Activated T-cell treated with anti-CD3 and anti-CD28 coated beads, Interleukin-2, amount 50 U/mL, for 72 hours (primary cell): ENCODE measurements at places on chromosomes 16 and 17. TPM values are rescaled to one million over a fixed set of nuclear protein-coding genes. Genes with fewer than 3 reads are reported as not detected.
A peak's percentile ranks its signal among the peaks of the same experiment; 100 is the strongest.

The XYLT2 gene
- total RNA-seq = 24.2 TPM

The IGSF6 gene
- total RNA-seq = 0.26 TPM

The TERB1 gene
- total RNA-seq = 0.14 TPM

The GNG13 gene
- not detected for total RNA-seq

The CLDN7 gene
- total RNA-seq = 1.9 TPM

GRCh38 chr16:22297114-22297870, at the start of gene POLR3E:
TSS of gene POLR3E (plus strand) at chr16:22297409. CDS start at chr16:22302969, 5,560 bp downstream.
- H3K27me3 ChIP-seq = no peaks in the 10 kb centered on the region
- peak within 1 kb of the TSS; percentile 99 for H3K27ac ChIP-seq
- peaks cover 45% of the 10 kb centered on the region for H3K4me1 ChIP-seq
- peak; percentile 100 for DNase-seq
- H3K4me3 ChIP-seq = peak within 1 kb of the TSS; percentile 99

- no peak for DNase-seq
- no peak overlapping the region for H3K27ac ChIP-seq
- H3K27me3 ChIP-seq = no peaks in the 10 kb centered on the region
- peaks cover 8% of the 10 kb centered on the region for H3K4me1 ChIP-seq
Observed at GRCh38 chr17:82041144-82041814, 3.8 kb upstream of the DCXR start.

- peaks cover 3% of the 10 kb centered on the region for H3K27me3 ChIP-seq
- no peaks in the 10 kb centered on the region for H3K4me1 ChIP-seq
- H3K27ac ChIP-seq = no peak overlapping the region
- no peak for DNase-seq
Observed at GRCh38 chr16:56233795-56234566, 42.7 kb downstream of the GNAO1 start.

- H3K36me3 ChIP-seq = no peaks in the 10 kb centered on the region
- no peak for DNase-seq
- no peak overlapping the region for H3K27ac ChIP-seq
- H3K4me1 ChIP-seq = peaks cover 21% of the 10 kb centered on the region
Observed at GRCh38 chr16:79640513-79641360, 40.2 kb upstream of the MAF start.

- peak overlapping the region; percentile 87 for H3K4me3 ChIP-seq
- DNase-seq = no peak
- peaks cover 4% of the 10 kb centered on the region for H3K36me3 ChIP-seq
Observed at GRCh38 chr17:38747463-38748148, 530 bp downstream of the PCGF2 start.

- DNase-seq = no peak
- no peak overlapping the region for H3K4me3 ChIP-seq
- H3K27me3 ChIP-seq = no peaks in the 10 kb centered on the region
- H3K4me1 ChIP-seq = no peaks in the 10 kb centered on the region
- no peaks in the 10 kb centered on the region for H3K36me3 ChIP-seq
Observed at GRCh38 chr16:68487669-68488068, 39.4 kb upstream of the SMPD3 start.

GRCh38 chr17:69815406-69815805, 259.6 kb upstream of the KCNJ16 start:
- H3K4me3 ChIP-seq = no peak overlapping the region
- no peak for DNase-seq
- H3K27ac ChIP-seq = no peak overlapping the region

DNA sequence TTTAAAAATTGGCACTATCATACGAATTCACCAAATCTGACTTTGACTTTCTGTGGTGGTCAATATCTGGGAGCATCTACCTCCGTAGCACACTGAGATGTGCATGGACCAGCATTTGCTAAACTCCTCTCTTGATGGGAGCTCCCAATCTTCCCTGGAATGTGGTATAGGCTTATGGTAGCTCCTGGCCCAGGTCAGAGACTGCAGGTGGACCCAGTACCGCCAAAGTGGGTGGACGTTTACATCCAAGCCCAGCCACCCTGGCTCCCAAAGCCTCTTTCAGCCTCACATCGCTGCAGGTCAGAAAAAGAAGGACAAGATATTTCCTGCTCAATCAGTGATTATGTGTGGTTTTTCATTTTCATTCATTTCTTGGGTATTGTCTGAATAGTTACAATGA, 43.1 kb upstream of the NKD1 start:
- no peaks in the 10 kb centered on the region for H3K27me3 ChIP-seq
- H3K36me3 ChIP-seq = no peaks in the 10 kb centered on the region
- DNase-seq = no peak

DNA sequence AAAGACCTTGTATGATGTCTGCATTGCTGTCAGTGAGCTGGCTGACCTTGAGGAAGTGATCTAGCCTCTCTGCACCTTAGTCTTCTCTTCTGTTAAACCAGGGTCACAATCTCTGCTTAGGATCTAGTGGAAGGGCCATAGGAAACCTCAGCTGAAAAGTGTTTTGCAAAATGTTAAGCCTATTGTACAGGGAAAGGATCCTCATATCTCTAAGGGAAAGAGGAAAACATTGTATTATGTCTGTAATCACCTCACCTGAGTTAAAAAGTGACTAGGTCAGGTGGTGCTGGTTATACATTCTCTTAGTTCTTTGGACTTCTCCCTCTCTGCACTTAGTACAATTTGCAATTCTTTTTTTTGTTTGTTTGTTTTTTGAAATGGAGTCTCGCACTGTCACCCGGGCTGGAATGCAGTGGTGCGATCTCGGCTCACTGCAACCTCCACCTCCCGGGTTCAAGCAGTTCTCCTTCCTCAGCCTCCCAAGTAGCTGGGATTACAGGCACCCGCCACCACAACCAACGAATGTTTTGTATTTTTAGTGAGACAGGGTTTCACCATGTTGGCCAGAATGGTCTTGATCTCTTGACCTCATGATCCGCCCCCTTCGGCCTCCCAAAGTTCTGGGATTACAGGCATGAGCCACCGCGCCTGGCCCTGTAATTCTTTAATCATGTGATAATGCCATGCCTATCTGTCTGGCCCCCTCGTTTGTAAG, 2.0 kb upstream of the SEPHS2 start:
- H3K36me3 ChIP-seq = peaks cover 12% of the 10 kb centered on the region
- H3K4me3 ChIP-seq = no peak overlapping the region
- H3K27ac ChIP-seq = no peak overlapping the region

DNA sequence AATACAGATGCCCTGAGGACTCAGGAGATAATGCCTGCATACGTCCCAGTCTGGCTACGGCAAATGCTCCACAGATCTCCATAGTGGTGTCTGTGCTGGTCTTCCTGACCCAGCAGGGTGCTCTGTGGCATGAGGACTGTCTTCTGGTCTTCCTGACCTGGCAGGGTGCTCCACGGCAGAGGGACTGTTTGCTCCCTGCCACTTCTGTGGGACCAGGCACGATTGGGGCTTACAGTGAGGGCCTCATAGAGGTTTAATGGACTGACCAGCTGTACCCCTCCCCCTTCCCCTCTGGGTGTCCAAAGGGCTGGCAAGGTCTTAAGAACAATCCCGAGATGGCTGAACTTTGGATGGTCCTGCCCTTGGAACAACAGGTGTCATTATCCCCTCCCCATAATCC, 123.1 kb downstream of the C16orf78 start:
- no peaks in the 10 kb centered on the region for H3K36me3 ChIP-seq
- no peaks in the 10 kb centered on the region for H3K4me1 ChIP-seq
- no peak for DNase-seq
- H3K27me3 ChIP-seq = no peaks in the 10 kb centered on the region
- no peak overlapping the region for H3K27ac ChIP-seq
- no peak overlapping the region for H3K4me3 ChIP-seq

- peaks cover 12% of the 10 kb centered on the region for H3K4me1 ChIP-seq
- no peak overlapping the region for H3K27ac ChIP-seq
- DNase-seq = no peak
- H3K4me3 ChIP-seq = no peak overlapping the region
Observed at GRCh38 chr17:40956401-40957254, 10.1 kb downstream of the KRT39 start.

DNA sequence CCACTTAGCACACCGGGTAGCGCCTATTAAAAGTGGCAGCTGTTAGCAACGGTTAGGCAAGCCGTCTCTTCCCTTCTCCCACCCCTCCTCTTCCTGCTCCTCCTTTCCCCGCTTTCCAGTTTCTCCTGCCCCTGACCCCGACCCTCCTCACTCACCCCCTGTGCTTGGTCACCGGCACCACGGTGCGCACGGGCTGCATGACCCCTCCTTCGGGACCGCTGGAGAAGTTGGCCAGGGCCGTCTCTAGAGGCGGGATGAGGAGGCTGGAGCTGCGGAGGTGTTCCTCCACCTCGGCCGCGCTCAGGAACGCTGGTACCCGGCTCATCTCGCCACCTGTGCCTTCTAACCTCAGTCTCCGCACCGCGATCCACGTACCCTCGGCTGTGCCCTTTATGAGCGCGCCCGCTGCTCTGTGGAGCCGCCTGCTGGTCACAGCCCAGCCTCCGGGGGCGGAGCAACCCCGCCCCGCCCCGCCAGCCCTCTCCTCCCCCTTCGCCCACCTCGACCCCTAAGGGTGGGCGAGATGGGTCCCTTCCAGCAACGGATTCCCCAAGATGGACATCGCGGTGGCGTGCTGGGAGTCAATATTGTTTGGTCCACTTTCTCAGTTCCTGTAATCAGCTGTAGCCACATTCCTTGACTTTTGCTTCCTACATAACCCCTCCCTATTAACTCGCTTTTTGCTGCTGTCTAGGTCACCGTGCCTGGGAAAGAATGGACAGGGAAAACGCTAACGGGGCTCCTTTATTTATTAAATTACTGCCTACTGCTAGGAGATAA, at the start of gene CRYM:
Gene CRYM (minus strand): TSS at position 364 of the 780 bp plus-strand sequence. CDS start 39 bp downstream, at position 325.
- peaks cover 59% of the 10 kb centered on the region for H3K27me3 ChIP-seq
- peak within 1 kb of the TSS; percentile 71 for H3K4me3 ChIP-seq
- H3K4me1 ChIP-seq = no peaks in the 10 kb centered on the region
- DNase-seq = peak; percentile 69
- no peak within 1 kb of the TSS for H3K27ac ChIP-seq
- H3K36me3 ChIP-seq = no peaks in the 10 kb centered on the region

GRCh38 chr17:50182783-50183420, 17.1 kb downstream of the SGCA start:
- H3K27me3 ChIP-seq = no peaks in the 10 kb centered on the region
- no peaks in the 10 kb centered on the region for H3K36me3 ChIP-seq
- no peak overlapping the region for H3K4me3 ChIP-seq
- peaks cover 25% of the 10 kb centered on the region for H3K4me1 ChIP-seq
- no peak overlapping the region for H3K27ac ChIP-seq

DNA sequence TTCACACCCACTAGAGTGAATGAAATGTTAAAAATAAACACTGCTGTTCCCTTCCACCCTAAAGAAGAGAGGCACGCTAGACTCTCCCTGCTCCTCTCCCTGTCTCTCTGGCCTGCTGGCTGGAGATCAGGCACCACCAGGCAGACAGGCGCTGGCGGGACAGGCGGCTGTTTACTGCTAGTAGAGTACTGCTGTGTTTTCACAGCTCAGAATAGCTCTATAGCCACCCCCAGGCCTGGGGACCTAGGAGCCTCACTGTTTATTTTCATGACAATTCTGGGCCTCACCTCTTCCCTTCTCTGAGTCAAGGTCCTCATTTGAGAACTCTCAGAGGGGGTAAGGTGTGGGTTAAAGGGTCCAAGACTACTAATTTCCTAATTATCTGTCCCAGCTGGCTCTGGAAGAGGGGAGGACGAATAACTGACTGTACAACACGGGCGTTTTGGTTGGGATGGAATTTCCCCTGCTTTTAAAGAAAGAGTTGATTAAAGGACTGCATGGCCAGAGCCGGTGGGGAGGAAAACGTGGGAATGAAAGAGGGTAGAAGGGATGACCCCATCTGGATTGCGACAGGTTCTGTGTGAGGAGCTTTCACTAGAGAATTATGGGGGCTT, 9.0 kb upstream of the G6PC1 start:
- no peak overlapping the region for H3K27ac ChIP-seq
- H3K4me3 ChIP-seq = no peak overlapping the region
- no peak for DNase-seq
- H3K27me3 ChIP-seq = peaks cover 16% of the 10 kb centered on the region

GRCh38 chr17:14813649-14814370, 451.3 kb downstream of the PMP22 start:
- peaks cover 40% of the 10 kb centered on the region for H3K27me3 ChIP-seq
- peaks cover 6% of the 10 kb centered on the region for H3K36me3 ChIP-seq
- DNase-seq = peak; percentile 26

DNA sequence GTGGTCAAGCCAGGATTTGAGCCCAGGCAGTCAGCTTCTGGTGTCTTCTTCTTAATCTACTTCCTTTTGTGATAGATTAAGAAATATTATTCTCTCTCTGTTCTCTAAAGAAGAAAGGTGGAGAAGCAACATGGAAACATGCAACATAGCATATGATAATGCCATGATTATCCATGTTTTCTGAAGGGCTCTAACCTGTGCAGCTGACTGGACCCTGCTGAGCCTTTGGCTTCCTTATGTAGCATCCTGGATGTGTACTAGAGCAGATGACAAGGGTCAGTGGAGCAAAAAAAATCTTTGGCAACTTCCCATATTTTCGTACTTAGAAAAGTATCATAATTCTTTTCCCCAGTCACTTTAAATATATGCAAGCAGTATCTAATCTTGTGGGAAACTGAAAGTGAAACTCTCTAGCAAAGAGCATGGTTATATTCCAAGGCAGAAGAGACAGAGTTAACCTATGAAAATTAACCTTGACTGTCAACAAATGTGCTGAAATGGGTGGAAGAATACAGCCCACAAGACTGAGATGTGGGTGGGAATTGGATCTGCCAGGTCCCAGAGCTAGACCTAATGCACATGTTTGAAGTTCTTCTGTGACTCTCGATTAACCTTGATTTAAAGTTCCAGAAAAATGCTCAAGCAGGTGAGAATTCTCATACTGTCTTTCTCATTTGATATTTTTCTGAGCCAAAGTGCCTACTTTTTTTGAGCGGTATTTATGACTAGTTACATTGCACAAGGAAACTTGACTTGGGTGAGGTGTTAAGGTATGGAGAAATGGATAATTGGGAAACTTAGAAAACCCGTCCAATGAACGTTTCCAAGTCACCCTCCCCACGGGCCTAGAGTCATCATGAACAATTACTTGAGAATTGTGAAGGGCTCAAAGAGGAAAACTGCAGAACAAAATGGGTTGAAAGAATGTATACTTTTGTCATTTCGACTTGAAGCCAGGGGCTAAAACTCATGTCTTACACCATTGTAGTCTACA, 248.6 kb downstream of the FTO start:
- no peaks in the 10 kb centered on the region for H3K27me3 ChIP-seq
- peaks cover 26% of the 10 kb centered on the region for H3K4me1 ChIP-seq
- no peaks in the 10 kb centered on the region for H3K36me3 ChIP-seq
- peak overlapping the region; percentile 79 for H3K27ac ChIP-seq

GRCh38 chr16:83807710-83808572, at the start of gene HSBP1:
TSS of gene HSBP1 (plus strand) at chr16:83807978. CDS start at chr16:83808077, 99 bp downstream.
- peaks cover 47% of the 10 kb centered on the region for H3K4me1 ChIP-seq
- peak within 1 kb of the TSS; percentile 94 for H3K27ac ChIP-seq
- peaks cover 1% of the 10 kb centered on the region for H3K36me3 ChIP-seq
- H3K4me3 ChIP-seq = peak within 1 kb of the TSS; percentile 98
- H3K27me3 ChIP-seq = no peaks in the 10 kb centered on the region

- no peaks in the 10 kb centered on the region for H3K4me1 ChIP-seq
- H3K27ac ChIP-seq = no peak overlapping the region
Observed at GRCh38 chr16:88361775-88362174, 21.0 kb upstream of the ZNF469 start.
